Cerebellar nuclear complex (tissue), 1 donor: ENCODE measurements at places on chromosomes 3 and 15.

- DNase-seq, result no peak
Observed at GRCh38 chr3:133958071-133958805, 62.6 kb upstream of the RAB6B start.

- no peak for DNase-seq
Observed at GRCh38 chr3:42151596-42152168, 60.5 kb downstream of the TRAK1 start.

- DNase-seq, result no peak
Observed at GRCh38 chr15:67992834-67993233, 61.3 kb upstream of the PIAS1 start.

GRCh38 chr3:133745981-133746711, at the start of gene TF:
Gene TF, plus strand, starts transcription at chr3:133746393. Its CDS starts 48 bp downstream, at chr3:133746441.
- no peak for DNase-seq

- DNase-seq, result no peak
Observed at GRCh38 chr15:38726187-38726586, 161.6 kb upstream of the RASGRP1 start.

GRCh38 chr15:79208179-79208578, 74.3 kb upstream of the ANKRD34C start:
- no peak for DNase-seq

DNA sequence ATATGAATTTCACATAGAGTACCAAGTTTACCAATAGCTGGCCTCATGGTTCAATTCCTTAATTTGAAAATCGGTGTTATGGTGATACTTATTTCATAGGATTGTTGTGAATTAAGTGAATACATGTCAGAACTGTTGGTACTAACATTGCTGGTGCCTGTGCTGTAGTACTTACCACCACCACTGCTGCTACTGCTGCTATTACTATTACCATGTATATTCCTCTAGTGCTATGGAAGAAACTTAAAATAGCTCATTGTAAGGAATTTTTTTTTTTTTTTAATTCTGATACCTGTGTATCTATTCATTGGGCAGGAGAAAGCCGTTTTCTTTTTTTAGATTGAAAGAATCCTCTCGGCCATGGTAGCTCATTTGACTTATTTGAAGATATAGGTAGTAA, 3.6 kb downstream of the FYTTD1 start:
- DNase-seq, result no peak

- no peak for DNase-seq
Observed at GRCh38 chr15:52337198-52337853, 41.7 kb upstream of the MYO5C start.

DNA sequence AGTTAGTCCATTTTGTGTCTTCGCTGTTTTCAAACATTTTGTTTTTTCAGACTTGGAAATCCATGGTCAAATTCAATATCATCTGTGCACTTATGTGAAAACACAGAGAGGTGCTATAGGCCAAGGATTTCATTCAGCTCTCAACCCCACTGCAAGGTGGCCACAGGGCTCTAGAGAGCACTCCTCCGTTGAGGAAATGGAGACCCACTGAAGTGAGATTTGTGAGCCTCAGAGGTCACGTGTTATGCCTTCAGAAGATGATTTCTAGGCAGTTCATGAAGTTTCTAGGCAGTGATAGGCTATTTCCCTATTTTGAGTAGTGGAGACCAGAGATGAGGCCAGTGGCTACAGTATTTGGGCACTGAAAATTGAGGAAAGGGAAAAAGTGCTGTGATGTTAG, 88.2 kb downstream of the UNC13C start:
- DNase-seq, result no peak

DNA sequence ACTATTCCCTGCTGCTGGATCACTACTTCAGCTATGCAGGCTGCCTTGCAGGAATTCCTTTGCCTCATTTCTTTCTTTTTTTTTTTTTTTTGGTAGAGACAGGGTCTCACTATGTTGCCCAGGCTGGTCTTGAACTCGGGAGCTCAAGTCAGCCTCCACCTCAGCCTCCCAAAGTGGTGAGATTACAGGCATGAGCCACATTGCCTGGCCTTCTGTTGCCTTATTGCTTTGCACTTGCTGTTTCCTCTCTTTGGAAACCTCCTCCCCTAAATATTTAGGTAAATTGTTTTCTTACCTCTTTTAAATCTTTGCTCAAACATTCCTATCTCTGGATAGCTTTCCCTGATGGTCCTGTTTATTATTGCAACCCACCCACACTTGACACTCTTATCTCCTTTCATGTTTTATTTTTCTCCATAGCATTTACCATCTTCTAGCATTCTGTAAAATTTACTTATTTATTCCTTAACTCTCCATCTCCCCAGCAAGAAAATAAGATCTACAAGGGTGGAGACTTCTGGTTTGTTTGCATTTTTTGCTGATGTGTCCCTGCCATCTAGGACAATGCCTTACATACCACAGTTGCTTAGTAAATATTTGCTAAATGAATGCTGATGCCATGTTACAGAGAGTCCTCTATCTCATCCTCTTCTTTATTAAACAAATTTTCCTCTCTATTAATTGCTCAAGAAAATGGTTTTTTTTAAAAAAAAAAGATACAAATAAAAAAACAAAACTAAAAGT, 134.8 kb downstream of the P2RY1 start:
- DNase-seq, result no peak

DNA sequence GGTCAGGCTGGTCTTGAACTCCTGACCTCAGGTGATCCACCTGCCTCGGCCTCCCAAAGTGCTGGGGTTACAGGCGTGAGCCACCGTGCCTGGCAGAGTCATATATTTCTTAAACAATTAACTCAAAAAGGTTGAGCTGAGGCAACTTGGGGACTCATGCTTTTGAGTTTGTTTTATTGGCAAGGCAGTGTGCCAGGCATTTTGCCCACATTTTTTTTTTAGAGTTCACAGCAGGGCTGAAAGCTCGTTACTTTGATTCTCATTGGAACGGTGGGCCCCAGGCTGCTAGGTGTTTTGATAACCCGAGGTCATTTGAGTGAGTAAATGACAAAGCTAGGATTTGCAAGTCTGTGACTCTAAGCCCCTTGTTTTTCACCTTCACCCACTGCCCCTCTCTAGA, 76.2 kb downstream of the CCK start:
- no peak for DNase-seq

DNA sequence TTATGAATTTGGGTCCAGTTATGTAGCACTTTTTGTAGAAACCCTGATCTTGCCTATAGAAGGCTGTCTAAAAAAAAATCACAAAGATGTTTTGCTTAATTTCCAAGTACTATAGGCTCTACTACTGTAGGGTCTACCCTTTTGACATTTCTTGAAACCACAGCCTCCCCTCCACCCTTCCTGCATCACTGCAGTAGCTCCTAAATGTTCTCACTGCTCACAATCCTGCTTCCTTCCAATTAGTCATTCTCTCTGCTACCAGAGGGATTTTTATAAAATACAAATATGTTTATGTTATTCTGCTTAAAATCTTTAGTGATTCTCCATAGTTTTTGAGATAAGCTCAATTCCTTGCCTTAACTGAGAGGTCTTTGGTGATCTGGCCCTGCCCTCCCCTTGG, 114.0 kb downstream of the CYP19A1 start:
- DNase-seq, result no peak

DNA sequence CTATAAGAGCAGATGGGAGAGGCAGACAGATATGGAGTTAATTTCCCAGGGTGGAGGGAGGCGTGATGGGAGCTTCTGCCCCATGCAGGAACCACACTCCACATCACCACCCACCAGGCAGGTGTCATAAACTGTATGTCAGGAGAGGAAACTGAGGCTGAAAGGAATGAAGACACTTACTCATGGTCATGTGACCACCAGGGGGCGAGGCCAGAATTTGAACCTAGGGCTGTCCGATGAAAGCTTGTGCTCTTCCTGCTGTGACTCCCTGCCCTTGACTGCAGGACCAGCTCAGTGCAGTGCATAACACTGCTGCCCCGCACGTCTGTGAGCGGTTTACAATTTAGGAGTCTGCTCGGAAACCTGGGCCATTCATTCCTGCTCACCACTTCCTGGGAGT, 28.8 kb downstream of the NUP210 start:
- DNase-seq, result no peak

DNA sequence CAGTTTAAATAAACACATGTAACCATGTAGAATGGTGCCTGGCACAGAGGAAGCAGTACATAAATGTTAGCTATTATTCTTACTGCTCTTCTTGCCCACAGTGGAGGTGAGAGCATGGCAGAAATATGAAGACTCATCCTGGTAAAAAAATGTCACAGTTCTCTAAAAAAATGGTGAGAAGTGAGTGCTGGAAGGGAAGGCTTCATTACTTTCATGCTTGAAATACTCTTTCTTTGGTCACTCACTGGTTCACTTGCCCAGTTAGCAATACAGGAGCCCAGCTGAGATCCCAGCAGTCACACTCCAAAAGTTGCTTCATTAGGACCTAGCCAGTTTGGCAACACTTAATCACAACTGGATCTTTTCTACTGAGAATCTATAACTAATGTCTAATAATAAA, 1017.2 kb downstream of the TUSC7 start:
- DNase-seq, result no peak

DNA sequence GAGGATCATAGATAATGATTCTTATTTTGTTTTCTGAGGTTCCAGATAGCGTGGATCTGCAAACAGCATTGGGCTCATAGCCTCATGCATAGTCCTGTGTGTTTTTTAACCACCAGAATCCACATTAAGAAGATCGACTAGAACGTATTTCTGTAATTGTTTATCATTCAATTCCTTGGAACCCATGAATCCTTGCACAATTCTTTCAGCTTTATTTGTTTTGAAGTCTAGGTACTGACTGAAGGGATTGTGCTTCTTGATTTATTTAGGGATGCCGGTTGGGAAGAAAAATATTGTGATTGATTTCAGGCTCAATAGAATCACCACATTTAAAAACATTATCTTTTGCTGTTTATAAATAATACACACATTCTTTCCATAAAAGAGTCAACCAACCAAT, 314.6 kb upstream of the ZNF717 start:
- DNase-seq, result no peak

DNA sequence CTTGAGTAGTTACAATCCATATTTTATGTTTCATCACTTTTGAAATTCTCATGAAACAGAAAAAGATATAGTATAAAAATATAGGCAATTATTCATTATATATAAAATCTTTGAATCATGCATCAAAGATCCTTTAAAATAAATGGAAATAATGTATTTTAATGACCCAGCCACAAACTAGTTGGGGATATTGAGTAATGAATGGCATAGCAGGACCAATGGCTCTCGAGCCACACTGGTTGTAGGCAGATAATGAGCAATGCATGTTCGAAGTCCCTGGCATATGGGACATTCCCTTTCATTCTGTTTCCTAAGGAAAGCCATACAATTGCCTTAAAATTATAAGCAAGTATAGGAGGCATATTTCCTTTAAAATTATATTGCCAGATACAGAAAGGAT, 107.4 kb upstream of the IL12A start:
- DNase-seq, result no peak

GRCh38 chr15:81304226-81304625, 19.7 kb downstream of the STARD5 start:
- no peak for DNase-seq

- no peak for DNase-seq
Observed at GRCh38 chr3:184189421-184189820, 3.4 kb downstream of the ABCF3 start.

GRCh38 chr3:177589911-177590381, 392.7 kb upstream of the TBL1XR1 start:
- DNase-seq, result no peak

- no peak for DNase-seq
Observed at GRCh38 chr15:60376677-60377095, 21.1 kb downstream of the ANXA2 start.

GRCh38 chr3:119664370-119664769, 4.0 kb upstream of the POPDC2 start:
- DNase-seq, result no peak

- no peak for DNase-seq
Observed at GRCh38 chr3:99999536-99999935, 114.8 kb downstream of the FILIP1L start.

- DNase-seq, result no peak
Observed at GRCh38 chr3:190865419-190865818, 2.9 kb upstream of the GMNC start.
